ENCODE measurements at places on chromosomes 12 and 14.

DNA sequence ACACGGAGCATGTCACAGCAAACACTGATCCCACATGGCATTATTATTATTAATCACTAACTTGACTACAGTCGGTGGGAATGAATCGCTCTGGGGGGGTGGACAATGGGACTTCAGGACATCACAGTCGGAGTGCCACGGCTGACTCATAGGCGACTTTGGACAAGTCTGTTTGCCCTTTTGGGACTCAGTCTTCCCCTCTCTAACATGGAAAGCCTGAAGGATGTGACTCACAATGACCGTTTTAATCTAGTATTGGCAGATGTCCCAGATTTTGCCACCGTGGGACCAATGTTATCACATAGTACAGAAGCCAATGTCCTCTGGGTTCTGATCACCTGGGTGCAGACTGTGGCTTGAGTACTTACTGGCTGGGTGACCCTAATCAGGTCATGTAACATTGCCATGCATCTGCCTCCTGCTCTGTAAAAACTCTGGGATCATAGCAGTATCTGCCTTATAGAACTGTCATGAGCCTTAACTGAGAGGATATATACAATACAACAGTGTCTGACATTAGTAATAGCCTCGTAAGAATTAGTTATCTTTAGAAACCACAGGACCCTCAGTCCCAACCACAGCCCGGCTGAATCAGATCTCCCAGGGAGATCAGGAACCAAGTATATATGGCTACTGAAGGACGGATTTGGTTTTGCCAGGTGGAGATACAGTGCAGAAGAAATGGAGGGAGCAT is 362.6 kb downstream of the BCL11B start:
- no peak for DNase-seq

GRCh38 chr12:76687981-76688380 is 75.9 kb upstream of the ZDHHC17 start:
- no peak for DNase-seq

- no peak for DNase-seq
These were observed 124.0 kb downstream of the PDE3A start for GRCh38 chr12:20492251-20492760.

DNA sequence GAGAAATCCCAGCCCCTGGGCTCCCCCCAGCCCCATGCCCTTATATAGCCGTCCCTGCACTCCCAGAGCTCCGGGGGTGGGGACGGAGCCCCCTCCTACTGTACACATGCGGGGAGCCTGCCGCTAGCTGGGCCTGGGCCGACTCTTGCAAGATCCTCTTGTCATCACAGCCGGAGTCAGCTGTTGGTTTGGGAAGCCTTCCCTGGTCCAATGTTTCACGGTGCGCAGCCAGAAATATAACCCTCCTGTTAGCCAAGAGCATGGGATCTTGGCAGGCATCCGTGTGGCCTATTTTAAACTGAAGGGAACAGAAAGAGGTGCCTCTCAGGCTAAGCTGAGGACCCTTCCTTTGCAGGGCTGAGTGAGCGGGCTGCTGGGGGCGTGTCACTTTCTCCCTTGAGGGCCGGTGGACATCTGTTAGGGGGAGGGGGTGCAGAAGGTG is 175.3 kb downstream of the TSPAN9 start:
- peak; percentile 83 for DNase-seq

GRCh38 chr12:131141514-131141913 is 187.8 kb downstream of the ADGRD1 start:
- no peak for DNase-seq

DNA sequence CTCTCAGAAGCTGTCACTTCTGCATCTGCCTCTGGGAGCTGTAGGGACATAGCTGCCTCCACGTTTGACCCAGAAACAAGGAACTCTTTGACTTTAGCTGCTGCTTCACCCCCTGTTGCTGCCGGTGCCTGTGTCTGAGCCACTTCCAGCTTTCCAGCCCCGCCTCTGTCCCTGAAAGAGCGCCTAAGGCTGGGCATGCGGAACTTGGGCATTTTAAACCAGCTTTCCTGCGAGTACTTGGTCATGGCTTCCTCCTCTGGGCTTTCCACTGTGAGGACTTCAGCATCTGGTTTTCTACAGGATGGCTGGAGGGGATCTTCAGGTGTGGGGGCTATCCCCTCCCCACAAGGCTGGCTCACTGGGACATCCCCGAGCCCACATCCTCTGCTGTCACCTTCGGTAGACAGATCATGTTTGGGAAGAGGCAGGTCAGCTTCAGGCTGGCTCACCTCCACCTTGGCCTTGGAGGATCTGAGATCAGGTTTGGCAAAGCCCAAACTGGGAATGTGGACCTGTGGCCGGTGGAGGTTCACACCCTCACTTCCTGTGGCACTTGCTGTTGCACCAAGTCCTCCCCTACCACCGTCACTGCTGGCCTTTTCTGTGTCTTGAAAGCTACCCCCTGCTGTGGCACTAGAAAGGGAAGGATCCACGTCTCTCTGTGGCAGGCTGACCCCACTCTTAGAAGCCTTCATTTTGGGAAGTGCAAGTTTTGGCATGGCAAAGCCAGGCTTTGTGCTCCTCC is 15.2 kb downstream of the PLD4 start:
- peak; percentile 32 for DNase-seq

DNA sequence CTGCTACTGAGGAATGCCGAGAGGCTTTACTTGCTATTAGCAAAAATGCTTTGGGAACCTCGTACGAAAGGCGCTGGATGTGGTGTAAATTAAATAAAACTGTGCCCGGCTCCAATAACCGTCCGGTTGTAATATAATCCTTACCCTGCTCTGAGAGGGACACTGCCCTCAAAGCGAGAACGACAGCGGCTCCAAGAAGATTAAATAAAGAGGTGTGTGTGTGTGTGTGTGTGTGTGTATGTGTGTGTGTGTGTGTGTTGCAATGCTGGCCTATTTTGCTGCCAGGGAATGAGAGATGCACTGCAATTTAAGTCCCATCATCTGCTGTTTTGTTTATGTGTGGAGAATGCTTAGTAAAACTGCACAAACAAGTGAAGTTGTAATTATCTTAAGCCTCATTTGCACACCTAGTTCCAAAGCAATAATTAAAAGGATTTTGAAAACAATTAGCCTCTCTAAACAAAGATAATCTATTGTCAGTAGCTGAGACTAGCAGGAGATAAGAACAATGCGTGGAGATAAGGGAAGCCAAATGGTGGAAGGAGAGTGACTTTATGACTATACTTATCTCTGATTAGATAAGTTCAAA is 1.2 kb upstream of the SIX1 start:
- no peak for DNase-seq

GRCh38 chr14:104317975-104318557 is 179.7 kb downstream of the KIF26A start:
- no peak for DNase-seq

DNA sequence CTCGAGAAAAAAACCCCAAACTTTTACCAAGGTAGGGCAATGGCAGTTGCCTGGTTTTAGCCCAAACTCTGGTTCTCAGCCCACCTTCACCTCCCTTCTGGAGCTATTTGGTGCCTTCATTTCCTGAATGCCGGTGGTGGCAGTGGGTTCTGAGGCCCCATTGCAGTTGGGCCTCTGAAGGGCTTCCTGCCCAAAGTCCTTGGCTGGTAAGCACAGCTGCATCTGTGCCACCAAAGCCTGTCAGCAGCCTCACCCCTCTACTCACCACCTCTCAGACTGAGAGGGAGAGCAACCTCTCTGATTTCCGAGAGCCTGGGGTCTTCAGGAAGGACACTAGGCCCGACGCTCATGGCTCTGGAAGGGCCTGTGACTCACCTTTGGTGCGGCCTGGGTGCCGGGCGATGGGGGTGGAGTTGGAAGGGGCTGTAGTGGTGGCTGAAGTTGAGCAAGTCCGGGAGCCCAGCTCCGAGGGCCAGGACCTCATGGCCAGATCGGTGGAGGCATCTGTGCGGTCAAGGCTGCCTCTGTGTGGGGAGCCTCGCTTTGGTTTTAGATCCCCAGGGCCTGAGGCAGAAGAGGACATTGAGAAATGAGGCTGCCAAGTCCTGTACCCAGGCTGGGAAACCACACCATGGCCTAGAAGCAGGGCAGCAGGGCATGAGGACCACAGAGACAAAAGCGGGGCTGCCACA is 38.6 kb upstream of the GPR68 start:
- no peak for DNase-seq

- DNase-seq, result no peak
These were observed 32.3 kb downstream of the DCAF4 start for GRCh38 chr14:72958548-72958947.

GRCh38 chr12:23446746-23447145 is 502.7 kb downstream of the SOX5 start:
- no peak for DNase-seq

DNA sequence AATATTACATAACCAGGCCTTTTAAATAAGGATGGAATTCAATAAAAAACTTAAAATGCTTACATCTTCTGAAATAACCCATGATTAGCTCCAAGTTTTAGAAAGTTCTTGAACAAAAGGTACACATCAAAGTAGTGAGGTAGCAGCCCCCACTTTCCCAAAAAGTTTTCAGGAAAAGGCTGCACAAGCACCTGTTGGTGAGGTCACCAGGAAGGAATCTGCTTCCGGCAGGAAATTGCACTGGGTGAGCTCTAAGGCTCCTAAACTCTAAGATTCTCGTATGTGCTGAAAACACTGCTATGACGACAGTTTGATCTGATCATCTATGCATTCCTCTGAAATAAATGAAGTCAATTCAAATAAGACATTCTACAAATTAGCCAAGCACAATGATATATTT is 34.3 kb upstream of the TTC7B start:
- no peak for DNase-seq

GRCh38 chr14:53190938-53191337 is 37.8 kb upstream of the DDHD1 start:
- DNase-seq, result peak; percentile 28

- no peak for DNase-seq
These were observed 96.8 kb upstream of the DACT1 start for GRCh38 chr14:58540749-58541632.

GRCh38 chr14:37237094-37237493 is 39.4 kb downstream of the MIPOL1 start:
- DNase-seq, result no peak

GRCh38 chr14:105591052-105591451 is 64.7 kb downstream of the TMEM121 start:
- no peak for DNase-seq

GRCh38 chr14:83779266-83779665 is 1750.7 kb upstream of the FLRT2 start:
- DNase-seq, result no peak
